Stimulated activated CD8-positive, alpha-beta memory T cell treated with anti-CD3 and anti-CD28 coated beads, Interleukin-7, amount 100 ng/mL, for 4 hours (primary cell): ENCODE measurements at places on chromosomes 2 and 18.

GRCh38 chr2:50535971-50536759 lies 495.8 kb downstream of the NRXN1 start:
- no peak for DNase-seq

GRCh38 chr2:103153580-103154284 lies 391.9 kb downstream of the TMEM182 start:
- no peak for DNase-seq

DNA sequence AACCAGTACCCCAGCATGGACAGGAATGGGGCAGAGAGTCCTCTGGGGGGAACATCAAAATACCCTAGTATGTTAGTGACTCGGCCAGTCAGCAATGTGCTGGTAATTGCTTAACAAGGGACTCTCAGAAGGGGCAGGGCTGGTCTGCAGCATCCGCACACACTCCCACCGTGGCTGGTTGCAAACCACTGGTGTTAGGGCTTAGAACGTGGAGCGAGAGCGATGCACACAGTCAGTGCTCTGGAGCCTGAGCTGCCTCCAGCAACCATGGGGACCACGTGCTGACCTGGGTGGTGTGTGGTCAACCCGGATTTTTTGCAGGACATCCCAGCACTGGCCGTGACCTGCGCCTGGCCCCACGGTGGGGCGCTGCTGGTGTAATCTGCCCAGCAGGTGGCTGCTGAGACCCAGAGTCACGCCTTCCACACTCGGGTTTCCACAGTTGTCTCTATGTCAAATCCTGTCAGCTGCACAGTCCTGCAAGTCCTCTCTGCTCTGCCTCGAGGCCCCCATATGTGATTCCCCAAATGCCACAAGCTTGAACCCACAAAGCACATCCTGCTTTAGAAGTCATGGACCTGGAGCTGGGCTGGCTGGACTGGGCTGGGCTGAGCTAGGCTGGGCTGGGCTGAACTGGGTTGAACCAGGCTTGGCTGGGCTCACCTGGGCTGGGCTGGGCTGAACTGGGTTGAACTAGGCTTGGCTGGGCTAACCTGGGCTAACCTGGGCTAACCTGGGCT lies 50.6 kb upstream of the GPC1 start:
- DNase-seq: no peak

GRCh38 chr2:142241016-142241415 lies 110.2 kb upstream of the LRP1B start:
- DNase-seq: no peak

DNA sequence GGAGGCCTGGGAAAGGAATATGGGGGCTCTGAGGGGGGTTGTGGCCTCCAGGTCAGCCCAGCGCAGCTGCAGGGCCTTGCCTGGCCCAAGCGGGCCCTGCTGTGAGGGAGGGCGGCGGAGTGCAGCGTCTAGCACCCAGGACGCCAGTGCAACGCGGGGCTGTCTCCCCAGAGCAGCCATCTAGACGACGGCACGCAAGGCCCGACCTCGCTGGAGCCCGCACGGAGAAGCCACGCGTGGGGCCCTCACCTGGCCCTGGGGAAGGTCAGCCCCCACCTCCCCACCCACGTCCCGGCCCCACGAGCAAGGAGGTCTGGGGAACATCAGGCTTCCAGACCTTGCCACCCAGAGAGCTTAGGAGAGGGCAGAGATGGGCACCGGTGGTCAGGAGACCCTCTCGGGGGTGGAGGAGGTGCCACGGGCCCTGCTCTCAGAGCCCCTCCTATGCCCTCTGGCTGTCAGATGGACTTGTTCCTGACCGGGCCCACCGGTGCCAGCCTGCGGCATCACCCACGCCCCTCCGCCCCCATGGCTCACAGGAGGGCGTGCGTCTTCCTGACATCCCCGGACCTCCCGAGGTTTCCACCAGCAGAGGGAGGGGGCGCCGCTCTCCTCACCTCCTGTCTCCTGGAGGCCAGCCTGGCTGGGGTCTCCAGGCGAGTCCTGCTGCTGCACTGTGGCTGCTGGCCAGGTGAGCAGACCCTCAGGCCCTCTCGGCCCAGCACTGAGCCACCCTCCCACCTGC lies 17.0 kb downstream of the GPR35 start:
- DNase-seq: no peak
